CD4-positive, alpha-beta T cell treated with Interleukin-1 beta for 1 hour (primary cell): ENCODE measurements at places on chromosomes 5 and 9.

DNA sequence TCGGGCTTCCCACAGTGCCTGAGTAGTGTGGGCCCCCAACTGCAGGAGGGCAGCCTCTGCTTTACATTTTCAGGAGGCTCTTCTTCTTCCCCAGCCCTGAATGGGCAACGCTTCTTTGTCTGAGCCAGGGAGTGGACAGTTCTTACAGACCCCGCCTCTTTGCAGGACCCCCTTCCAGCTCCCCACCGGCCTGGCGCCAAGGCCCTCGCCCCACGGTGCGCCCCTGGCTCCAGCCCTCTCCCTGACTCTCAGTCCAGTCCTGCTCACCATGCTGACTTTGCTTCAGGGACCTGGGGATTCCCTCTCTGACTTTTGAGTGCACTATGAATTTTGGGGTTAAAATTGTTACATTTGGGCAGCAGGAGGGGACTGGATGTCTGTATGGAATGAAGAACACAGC lies 123.8 kb downstream of the HSD17B3 start:
- no peak for DNase-seq

GRCh38 chr9:105886136-105886535 lies 191.8 kb downstream of the TMEM38B start:
- no peak for DNase-seq

DNA sequence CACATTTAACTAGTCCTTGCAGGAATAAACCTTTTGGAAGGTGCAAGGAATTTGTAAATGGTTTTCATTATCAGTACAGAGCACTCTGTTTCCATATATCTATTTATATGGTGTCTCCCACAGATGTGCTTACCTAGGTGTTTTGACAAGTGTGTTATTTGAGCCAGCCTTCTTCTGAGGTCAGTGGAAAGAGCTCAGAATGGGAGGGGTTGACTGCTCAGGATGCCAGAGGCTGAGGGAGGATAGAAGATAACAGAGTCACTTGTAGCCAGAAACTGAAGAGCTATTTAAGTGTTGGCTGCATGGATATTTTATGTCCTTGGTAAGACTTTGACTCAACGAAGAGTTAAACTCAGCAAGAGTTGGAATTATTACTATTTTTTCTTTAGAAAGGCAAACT lies 5.0 kb downstream of the CMYA5 start:
- no peak for DNase-seq

GRCh38 chr5:146699664-146700418 lies 178.7 kb downstream of the PPP2R2B start:
- DNase-seq, result no peak

GRCh38 chr9:127637322-127637847 lies 25.3 kb downstream of the STXBP1 start:
- no peak for DNase-seq

DNA sequence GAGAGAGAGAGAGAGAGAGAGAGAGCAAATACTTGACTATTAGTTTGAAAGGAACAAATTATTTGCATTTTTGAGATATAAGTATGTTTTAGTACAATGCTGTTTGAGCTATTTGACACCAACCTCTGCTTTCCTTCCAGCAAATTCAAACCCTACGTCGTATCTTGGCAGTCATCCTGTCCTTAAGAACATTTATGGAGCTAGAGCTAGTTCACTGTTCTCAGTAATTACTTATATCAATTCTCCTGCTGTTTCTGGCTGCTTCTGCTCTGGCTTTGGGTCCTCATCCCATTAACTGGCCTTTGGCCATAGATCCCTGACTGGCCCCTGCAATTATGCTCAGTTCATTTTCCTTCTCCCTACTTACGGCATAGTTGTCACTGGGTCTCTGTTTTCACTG lies 19.9 kb upstream of the ERAP2 start:
- no peak for DNase-seq

GRCh38 chr9:92185096-92185495 lies 69.9 kb upstream of the SPTLC1 start:
- no peak for DNase-seq
